ENCODE measurements at places on chromosomes 7 and 10. TPM values are rescaled to one million over a fixed set of nuclear protein-coding genes. Genes with fewer than 3 reads are reported as not detected.

ARHGAP12 gene
- 44.8 TPM for total RNA-seq

CALHM3 gene
- 0.39 TPM for total RNA-seq

CHST15 gene
- total RNA-seq, result 10.7 TPM

MRC1 gene
- total RNA-seq, result not detected

Measured in subcutaneous preadipocyte (primary cell).